ENCODE measurements at places on chromosomes 16 and 17. TPM values are rescaled to one million over a fixed set of nuclear protein-coding genes. Genes with fewer than 3 reads are reported as not detected.

RASD1 gene
- 1.2 TPM for polyA plus RNA-seq

SNTB2 gene
- polyA plus RNA-seq = 6.0 TPM

SEZ6 gene
- polyA plus RNA-seq = not detected

KRTAP2-3 gene
- 55.2 TPM for polyA plus RNA-seq

NMT1 gene
- 95.7 TPM for polyA plus RNA-seq

DVL2 gene
- 19.5 TPM for polyA plus RNA-seq

ZP2 gene
- not detected for polyA plus RNA-seq

- peak; percentile 56 for DNase-seq
These were observed 43.5 kb downstream of the ST3GAL2 start for GRCh38 chr16:70395345-70395901.

DNA sequence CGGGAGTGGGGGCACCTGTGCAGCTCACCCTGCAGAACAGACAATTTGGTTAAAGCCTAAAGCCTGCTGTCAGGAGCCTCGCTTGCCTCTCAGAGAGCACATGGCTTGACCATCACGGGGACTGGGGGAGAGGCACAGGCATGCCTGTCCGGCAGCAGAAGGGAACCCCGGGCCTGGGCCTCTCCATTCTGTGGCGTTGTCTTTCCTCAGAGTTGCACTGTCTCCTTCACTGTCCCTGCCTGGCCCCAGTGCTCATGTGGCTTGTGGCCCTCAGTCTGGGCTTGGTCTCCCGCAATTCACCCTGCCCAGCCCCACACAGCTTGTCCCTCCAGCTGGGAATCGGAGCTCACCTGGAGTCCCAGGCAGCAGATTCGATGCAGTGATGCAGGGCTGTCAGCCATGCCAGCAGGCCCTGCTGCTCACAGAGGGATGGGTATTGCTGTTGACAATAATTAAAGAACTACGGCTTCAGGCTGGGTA, 189.9 kb downstream of the SEC14L1 start:
- DNase-seq = no peak

DNA sequence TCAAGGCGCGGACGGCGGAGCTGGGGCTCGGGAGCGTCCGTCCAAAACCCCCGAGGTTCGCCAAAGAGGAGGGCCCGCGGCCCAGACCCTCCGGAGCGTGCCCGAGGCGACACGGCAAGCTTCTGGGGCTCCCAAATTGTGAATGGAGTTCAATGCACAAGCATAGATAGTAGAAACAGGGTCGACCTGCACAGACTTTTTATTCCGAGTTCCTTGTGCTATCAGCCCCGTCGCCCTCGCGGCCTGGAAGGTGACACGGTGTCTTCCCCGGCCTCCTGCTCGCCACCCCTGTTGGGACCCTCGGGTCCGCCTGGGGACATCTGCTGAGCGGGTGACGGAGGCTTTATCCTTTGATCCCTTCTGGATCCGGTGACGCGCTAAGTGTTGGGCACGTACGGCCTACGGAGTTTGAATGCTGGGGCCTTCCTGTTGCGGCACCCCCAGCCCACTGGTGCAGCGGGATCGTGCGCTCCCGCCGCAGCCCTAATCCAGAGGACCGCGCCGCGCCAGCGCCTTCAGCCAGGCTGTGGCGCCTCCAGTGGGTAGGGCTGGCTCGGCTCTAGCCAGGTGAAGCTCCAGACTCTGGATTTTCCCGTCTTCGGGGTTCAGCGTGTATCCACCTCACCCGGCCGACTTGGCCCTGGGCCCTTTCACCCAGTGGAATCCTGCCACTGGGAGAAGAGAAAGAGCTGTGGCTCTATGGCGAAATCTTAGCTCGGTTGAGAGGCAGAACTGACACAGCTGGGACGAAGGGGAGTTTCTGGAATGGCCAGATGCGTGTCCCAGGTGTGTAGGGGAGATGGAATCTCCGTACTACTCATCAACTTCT, 17.0 kb upstream of the NTN1 start:
- DNase-seq = no peak

GRCh38 chr17:59277031-59277430, 54.4 kb upstream of the YPEL2 start:
- DNase-seq = no peak

GRCh38 chr17:34116306-34116705, 138.8 kb upstream of the CCL2 start:
- no peak for DNase-seq

DNA sequence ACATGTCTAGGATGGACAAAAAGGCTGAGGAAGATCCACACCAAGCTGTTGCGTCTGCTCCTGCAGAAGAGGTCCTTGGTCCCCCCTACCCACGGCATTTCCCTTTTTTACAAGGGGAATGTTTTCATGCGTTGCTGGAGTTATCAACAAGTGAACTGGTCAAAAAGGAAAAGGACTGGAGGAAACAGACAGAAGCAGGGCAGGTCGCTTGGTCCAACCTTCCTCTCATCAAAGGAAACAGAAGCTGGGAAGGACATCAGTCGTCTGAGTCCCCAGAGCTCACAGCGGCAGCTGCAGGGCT, 26.1 kb downstream of the PIEZO1 start:
- no peak for DNase-seq

GRCh38 chr17:75124819-75125162, 6.8 kb downstream of the NT5C start:
- DNase-seq = no peak

DNA sequence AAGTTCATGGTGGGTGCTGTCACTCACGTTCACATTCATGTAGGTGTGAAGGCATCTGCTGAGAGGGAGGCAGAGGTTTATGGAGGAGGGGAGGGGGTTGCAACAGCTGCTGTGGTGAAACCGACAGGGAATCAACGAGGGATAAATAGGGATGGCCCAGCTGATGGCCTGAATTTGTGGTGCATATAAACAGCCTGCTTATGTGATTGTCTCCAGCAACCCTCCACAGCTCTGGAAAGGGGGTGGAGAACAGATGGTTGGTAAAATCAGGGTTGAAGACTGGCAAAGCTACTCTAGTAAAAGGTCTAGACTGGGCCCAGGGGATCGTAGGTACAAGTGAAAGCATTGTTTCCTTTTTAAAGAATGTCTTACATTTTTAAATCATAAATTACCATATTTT, 53.7 kb downstream of the IQCK start:
- DNase-seq = no peak

GRCh38 chr16:88754912-88755744, 29.9 kb downstream of the PIEZO1 start:
- DNase-seq = peak; percentile 83

DNA sequence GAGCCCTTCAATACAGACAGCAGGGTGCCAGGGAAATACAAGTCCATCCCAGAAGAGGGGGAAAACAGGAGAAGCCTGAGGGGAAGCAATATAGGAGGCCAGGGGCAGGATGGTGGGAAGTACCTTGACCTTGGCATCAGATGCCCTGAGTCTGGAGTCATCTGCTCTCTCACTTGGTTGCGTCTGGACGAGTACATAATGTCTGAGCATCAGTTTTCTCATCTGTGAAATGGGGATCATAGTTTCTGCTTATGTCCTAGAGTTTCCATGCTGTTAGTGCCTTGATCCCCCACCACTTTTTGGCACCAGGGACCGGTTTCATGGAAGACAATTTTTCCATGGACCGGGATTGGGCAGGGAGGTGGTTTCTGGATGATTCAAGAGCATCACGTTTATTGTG, 2.3 kb downstream of the STAT5A start:
- DNase-seq = no peak

- peak; percentile 51 for DNase-seq
These were observed 2.1 kb downstream of the MPO start for GRCh38 chr17:58278661-58279015.

DNA sequence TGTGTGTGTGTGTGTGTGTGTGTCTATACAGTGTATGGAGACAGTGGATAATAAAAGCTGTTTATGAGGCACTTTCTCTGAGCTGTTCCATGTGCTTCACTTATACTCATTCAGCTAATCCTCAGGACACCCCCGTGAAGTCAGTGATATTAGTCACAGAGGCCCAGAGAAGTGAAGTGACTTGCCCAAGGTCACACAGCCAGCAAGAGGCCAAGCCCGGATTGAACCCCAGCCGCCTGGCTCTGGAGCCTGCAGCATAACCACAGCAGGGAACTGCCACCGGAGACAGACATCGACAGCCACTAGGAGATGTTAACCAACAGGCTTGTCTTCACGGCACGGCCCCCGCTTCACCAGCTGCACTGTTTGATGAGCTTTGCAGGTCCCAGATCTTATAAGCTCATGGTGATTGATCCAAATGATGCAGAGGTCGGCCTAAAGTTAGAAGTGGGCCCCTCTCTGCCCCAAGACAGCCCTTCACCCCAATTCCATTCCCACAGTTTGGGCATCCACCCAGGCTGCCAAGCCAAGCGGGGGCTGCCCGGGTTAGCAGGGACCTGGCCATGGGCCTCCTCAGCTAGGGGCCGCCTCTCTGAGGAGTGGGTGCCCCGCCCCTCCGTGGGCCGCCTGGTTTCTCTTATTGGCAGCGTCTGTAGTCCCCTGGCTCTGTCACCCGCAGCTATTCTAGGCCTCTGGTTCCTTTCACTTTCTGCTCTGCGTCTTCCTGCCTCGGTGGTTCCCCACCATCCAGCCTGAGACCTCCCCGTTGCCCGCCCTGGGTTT, 30.9 kb downstream of the SOCS1 start:
- no peak for DNase-seq

DNA sequence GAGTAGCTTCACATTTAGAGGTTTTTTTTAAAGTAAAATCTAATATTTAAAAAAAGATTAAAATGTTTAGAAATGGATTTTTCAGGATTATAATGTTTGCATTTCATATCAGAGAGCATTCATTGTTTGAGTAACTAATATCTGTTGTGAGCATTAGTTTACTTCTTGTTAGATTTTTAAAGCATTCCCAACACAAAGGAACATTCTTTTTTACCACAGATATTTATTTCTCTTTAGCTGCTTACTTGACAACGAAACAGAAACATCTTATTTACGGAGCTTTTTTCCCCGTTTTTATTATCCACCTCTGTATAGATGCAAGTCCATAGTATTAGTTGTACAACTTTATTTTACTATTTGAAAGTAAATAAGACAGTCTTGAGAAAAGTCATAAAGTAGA, 53.0 kb downstream of the NFAT5 start:
- DNase-seq = no peak

- DNase-seq = no peak
These were observed 318.3 kb downstream of the SLC39A11 start for GRCh38 chr17:72774236-72774635.

DNA sequence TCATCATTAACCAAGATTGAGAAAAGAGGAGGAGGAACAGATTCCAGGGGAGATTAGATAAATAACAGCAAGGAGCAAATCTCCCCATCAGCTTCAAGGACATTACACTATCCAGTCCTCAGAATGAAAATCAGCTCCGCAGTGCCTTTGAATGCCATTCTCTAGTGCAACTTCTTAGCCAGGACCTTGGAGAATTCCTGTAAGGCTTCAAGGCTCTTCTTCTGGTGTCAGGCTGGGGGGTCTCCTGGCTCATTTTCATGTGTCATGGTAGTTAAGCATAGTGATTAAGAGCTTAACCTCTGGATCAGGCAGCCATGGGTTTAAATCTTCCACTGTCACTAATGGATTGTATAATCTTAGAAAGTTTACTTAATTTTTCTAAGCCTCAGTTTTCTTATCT, 137.3 kb upstream of the CCL2 start:
- DNase-seq = no peak

DNA sequence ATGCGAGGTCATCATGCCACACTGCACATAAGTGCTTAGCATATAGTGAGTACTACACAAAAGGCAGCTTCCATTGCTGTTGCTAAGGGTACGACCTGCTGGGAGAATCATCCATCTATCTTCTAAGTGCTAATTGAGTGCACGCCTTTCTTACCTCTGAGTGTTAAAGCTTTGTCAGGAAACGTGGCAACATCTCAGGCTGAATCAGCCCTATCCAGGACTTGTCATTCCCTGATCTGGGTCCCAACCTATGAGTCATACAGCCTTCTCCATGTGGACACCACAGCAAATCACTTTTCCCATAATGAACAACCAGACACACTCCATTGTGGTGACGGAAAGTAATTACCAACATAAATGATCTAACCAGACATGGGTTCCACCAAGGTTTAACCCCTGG, 201.1 kb upstream of the MAF start:
- peak; percentile 8 for DNase-seq

DNA sequence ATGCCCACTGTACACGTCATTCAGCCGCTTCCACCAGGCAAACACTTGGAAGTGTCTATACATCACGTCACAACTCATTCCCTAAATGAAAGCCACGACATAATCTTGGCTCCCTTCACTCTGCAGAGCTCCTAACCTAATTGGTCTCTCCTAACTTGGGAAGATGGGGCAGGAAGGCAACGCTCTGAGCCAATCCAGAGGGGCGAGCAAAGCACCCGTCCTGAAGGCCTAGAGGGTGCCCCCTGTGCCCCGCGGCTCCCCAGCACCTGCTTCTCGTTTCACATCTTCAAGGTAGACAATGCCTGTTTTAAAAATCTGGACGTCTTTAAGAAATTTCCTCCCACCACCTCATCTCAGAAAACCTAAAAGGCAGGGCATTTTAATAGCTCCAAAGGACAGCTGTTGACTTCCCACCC, 1.0 kb downstream of the CSNK2A2 start:
- peak; percentile 62 for DNase-seq

- DNase-seq = no peak
These were observed 308 bp downstream of the GTF3C1 start for GRCh38 chr16:27549464-27549745.

DNA sequence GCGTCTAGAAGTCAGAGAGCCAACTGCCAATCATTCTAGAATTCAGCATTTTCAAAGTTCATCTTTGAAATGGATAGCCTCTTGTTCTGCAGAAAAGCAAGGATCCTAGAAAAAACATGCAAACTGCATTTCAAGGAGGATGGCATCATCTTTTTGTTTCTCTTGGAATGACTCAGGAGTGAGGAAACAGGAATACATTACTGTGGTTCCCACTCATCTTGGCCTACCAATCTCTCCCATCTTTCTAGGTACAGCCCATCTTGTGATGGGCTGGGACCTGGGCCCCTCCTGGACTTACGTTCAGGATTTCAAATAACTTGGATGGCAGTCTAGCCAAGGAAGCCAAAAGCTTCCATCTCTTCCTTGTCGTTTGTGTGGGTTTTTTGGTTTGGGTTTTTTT, 363.4 kb downstream of the CDH13 start:
- DNase-seq = peak; percentile 80

DNA sequence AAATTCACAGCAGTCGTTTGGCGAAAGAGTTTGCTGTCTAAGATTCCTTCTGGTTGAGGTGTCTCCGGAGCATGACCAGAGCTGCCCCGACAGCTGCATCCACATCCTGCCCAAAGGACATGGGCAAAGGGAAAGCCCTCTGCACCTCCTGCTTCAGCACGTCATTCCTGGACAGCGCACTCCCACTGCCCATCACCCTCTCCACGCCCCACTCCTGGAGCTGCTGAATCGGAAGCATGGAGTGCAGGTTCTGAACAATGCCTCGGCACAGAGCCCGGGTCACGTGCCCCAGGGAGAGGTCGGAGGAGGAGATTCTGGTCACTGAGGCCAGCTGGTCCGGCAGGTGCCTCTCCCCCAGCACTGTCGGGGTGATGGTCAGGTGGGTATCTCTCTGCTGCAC, 1.3 kb upstream of the TRPV1 start:
- no peak for DNase-seq

Measured in GM23248 (cell line).